ENCODE measurements at places on chromosomes 7 and 10.

GRCh38 chr10:11249152-11249807 lies 231.6 kb downstream of the CELF2 start:
- no peak for DNase-seq

- no peak for DNase-seq
These were observed 10.6 kb upstream of the CALU start for GRCh38 chr7:128728598-128728997.

DNA sequence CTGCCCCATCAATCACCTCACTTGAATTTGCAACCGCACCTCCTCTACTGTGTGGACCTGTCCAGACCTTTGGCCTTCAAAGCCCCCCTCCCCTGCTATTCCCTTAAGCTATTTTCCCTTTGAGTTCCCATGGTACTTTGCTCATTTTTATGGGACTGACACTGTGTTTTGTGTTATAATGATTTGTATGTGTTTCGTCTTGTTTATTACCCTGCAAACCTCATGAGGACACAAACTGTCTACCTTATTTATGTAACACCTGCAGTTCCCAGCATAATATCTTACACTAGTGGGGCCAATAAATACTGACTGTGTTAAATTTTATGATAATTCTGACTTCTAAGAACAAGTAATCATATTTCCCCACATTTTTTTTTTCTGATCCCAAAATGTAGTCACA lies 70.6 kb downstream of the CLEC2L start:
- no peak for DNase-seq

DNA sequence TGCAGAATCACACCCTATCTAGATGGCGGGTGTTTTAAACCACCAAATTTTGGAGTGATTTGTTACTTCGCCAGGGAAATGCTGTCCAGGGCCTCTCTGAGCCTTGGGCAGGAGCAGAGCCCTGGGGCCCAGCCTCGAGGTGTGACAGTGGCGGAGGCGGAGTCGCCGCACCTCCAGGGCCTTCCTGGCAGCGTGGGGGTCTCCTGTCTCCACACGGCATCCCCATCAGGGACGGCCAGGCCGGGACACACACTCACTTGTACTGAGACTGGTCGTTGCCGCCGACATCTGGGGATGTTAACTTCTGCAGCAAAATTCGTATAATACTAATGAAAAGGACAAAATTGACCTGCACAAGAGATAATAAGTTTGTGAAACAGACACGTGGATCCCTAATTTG lies 110.7 kb downstream of the VIPR2 start:
- DNase-seq, result no peak

DNA sequence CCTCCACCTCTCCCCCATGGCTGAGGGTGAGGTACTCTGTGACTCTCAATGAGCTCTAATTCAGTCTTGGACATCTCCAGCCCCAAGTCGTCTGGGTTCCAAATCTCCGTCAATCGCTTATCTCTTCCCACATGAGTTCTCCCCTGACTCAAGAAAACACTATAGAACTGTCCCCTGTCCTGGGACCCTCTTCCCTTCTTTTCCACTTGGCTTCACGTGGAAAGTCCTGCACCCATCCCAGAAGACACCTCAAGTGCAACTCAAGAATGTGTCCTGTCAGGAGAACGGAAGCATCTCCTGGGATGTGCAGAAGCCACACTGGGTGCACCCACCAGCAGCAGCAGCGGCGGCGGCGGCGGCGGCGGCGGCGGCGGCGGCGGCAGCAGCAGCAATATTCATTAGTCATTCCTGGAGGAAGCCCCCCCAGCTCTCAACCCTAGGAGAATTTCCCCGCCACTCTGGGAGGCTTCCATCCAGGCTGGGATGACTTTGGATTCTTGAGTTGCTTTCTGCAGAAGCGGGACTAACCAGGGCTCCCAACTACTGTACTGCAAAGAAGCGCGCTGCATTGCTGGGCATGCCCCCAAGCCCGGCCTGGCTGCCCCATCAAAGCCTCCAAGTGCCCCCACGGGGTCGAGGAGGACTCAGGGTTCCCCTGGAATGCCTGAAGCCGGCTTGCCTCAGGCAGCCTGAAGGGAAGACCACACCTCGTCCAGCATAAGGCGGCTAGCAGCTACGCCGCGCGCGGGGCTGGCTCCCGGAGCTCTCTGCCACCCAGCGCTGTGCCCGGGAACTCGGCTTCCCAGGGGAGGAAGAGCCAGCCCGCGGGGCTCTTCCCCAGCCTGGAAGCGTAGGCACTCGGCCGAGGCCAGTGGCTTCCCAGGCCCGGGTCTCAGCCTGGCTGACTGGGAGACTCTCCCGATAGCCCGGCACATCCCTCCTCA lies 1.0 kb downstream of the CRTAC1 start:
- no peak for DNase-seq

DNA sequence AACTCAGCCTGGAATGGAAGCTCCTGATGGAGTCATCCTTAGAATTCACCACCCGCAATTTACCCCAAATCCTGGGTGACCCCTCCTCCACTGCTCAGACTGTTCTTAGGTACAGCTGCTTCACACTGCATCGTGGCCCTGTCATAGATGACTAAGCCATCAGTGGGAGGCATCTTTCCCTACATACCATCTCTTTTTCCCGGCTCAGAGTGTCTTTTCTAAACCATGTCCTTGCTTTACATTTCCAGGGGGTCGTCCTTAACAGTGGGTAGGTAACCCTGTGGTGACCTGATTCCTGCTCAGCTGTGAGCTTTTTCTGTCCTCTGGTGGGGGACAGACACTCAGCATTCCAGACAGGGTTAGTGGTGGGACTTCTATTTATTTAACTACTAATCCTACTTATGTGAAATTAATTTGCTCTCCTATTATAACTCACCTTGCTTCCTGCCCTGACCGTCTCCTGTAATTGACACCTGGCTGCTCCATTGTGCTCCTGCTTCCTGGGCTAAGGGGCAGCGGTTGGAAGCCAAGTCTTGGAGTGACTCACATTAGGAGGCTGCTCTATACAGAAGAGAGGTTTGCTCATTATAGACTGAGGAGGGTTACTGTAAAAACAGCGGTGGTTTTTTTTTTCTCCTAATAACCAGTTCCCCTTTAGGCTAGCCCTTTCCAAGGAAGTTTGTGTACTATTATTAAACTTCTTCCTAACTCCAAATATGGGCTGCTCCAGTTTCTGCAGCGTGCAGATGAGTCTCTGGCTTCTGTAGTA lies 40.6 kb downstream of the PYROXD2 start:
- DNase-seq, result no peak

DNA sequence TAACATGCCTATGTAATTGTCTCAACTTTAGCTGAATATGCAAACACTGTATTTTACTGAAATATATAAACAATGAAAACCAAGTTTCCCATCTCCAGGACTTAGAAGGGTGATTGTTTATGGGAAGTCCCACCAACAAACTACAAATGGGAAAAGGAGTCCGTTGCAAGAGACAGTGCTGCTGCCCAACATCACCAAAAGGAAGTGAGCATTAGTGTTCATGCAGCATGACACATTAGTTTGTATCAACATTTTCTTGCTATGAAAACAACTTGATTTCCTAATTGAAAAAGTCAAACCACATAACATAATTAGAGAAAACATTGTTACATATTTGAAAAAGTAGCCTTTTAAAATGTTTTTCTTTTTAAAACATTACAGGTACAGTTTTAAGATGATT lies 138.5 kb downstream of the ZNF438 start:
- DNase-seq, result no peak

DNA sequence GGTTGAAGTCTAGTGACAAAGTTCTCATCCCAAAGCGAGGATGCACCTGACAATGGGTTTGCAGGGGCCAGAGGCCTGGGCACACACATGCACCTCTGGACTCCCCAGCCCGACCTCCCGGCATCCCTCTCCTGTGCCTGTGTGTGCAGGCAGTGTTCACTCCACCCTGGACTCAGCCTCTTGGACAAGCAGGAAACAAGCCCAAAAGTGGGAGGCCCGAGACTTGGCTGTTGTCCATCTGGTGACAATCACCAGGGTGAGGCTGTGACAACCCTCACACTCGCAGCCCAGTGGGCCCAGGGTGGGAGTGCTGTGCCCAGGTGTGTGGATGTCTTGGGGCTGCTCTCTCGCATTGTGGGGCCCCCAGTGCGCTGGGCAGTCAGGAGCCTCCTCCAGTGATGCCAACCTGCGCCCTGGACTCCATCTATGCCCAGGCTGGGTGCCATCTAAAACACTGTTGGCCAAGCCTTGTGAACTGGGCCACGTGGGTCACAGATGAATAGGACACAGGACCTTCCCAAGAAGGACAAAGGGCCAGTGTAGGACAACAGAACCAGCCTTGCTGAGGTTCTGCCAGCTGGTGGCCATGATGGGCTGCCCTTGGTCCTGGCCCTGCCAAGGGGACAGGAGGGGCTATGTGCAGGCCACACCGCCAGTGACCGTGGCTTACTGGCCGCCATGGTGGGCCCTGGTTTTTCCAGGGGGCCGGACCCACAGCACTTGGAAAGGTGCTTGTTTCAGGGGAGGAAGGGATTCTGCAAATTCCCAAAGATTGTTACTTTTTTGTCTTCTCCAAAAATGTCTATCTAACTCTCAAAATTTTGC lies 144.3 kb downstream of the TCERG1L start:
- DNase-seq, result no peak

DNA sequence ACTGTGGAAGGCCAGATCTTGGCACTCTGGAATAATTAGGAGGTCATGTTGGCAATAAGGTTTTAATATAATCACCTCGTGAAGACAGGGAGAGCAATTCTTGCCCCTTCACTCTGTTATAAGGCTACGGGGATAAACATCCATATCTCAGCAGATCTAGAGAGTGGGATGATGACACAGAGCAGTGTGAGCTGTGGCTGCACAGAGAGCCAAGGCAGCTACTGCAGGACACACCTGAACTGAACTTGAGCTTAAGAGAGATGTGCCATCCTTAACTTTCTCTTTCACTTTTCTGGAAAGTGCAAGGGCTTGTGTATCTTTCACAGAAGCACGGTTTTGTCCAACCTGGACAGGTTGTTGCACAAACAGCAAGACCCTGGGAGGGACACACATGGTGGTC lies 174.7 kb downstream of the GATA3 start:
- DNase-seq, result no peak

DNA sequence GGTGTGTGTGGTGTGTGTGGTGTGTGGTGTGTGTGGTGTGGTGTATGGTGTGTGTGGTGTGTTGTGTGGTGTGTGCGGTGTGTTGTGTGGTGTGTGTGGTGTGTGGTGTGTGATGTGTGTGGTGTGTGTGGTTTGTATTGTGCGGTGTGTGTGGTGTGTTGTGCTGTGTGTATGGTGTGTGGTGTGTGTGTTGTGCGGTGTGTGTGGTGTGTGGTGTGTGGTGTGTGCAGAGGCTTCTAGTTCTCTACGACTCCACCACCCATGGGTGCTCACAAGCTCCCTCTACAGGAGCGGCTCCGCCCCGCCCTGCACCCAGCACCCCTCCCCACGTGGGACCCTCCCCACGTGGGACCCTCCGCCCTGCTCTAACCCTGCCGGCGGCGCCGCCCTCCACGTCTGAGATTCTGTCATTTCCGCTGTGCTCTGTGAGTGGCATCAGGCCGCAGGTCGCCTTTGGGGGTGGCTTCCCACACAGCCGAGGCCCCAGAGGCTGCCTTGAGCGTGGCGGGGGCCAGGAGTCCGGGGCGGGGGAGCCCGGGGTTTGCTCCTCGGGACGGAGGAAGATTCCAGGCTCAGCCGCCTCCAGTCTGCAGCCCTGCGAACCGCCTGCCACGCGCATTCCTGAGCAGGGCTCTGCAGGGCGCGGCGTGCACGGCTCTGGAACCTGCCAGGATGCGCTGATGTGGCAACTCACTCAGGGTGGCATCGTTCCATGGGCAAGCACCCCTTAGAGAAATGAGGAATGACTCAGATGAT lies 37.0 kb upstream of the DNAJB6 start:
- DNase-seq, result no peak

DNA sequence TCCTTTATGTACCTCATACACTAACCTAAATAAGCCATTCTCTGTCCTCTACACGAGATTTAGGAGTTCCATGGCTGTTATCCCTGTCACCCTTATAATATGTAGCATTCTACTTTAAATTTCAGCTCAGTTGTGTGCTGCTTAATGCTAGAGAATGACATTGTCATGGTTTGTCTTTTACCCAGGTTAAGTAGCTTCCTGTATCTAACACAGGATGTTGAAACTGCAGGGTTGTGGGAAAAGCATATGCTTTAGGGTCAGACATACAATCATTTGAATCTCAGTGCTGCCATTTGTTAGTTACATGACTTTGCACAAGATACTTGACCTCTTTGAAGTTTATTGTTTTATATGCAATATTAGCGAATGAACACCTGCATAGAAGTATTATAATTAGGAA lies 235.1 kb upstream of the CACNA2D1 start:
- DNase-seq, result no peak

GRCh38 chr10:72355214-72355555 lies 466 bp upstream of the DNAJB12 start:
- DNase-seq, result no peak

DNA sequence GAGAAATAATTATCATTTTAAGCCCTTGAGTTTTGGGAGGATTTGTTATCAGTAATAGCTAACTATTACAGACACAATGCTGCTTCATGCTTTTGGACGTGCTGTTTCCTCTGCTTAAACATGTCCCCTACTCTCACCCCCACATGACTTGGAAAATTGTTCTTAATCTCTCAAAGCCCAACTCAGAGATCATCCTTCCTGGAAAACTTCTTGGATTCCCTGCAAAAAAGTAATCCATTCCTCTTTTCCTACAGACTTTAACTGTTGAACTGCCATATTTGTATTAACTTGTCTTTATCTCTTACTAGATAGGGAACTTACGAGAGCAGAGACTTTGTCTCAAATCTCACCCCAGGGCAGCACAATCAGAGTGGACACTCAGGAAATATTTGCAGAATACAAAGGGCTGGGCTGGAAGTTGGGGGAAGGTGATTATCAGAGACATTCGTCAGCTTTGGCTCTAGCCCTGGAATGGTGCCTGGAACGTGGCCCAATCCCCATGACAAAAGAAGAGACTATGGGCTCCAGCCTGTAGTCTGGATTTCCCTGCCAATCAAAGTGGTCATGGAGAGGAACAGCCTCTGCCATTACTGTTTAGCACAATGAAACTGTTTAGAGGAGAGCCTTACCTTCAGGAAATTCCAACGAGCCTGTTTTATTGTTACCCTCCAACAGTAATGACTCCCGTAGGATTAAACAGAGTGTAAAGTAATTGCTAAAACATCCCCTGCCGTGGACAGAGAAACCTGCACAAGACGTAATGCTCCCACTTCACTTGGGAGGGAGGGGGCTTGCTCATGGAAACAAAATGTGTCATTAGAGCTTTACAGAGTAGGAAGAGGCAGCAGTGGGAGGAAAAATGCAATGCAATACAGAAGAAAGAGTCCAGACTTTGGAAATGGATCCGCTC lies 140.4 kb upstream of the AUTS2 start:
- no peak for DNase-seq

GRCh38 chr7:120856621-120857352 lies 1.2 kb downstream of the TSPAN12 start:
- peak; percentile 39 for DNase-seq

DNA sequence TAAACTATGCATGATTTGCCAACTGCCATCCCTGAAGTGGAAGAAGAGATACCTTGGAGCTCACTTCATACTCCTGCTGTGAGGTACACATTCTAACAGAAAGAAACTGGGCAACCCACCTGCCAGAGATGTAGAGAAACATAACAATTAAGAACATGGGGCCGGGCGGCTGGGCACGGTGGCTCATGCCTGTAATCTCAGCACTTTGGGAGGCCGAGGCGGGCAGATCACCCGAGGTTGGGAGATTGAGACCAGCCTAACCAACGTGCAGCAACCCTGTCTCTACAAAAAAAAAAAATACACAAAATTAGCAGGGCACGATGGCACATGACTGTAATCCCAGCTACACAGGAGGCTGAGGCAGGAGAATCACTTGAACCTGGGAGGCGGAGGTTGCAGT lies 402.6 kb upstream of the ANKRD30A start:
- DNase-seq, result no peak

GRCh38 chr7:49630513-49630912 lies 142.9 kb upstream of the VWC2 start:
- no peak for DNase-seq

- peak; percentile 94 for DNase-seq
These were observed 273.3 kb upstream of the LRGUK start for GRCh38 chr7:133853706-133854276.
